ENCODE measurements at places on chromosomes 12 and 14. TPM values are rescaled to one million over a fixed set of nuclear protein-coding genes. Genes with fewer than 3 reads are reported as not detected.

DNA sequence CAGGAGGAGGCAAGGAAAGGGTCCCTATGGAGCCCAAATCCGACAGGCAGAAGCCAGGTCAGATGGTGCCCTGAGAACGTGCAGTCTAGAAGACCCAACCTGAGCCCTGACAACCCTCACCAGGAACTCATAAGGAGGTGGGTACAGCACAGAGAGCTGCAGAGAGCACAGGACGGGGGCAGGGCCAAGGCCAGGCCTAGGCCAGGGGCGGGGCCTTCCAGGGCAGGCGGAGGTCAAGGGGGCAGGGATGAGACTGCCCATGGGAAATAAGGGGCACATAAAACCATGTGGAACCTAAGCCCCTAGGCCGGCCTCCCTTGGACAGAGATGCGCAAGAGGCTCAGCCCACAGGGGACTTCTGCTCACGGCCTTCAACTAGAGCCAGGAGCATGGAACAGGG is 45.1 kb downstream of the SSH1 start:
- no peak for DNase-seq

DNA sequence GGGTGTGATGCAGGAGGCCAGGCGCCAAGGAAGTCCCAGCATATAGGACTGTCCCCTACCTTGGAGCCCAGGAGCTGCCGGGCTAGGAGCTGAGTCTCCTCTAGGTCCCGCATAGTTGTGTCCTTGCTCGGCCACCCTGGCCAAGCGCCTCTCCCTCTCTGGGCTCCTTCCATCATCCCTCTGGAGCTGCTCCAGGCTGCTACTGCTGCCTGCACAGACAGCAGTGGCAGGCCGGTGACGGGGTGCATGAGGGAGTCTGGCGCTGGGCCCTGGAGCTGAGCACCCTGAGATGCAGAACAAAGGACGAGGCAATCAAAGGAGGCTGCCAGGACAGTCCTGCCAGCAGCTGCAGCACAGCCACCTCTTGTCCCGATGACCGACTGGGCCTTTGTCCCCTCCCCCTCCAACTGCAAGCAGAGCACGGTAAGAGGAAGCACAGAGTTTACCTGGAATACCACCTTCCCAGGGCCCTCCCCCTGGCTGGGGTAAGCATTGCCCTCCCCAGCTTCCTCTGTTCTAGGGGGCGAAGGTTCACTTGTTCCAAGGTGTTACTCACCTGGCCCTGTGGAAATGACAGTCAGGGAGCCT is 10.4 kb downstream of the DTX1 start:
- no peak for DNase-seq

- no peak for DNase-seq
These were observed 7.8 kb downstream of the JAG2 start for GRCh38 chr14:105160776-105161175.

Gene POMT2
- 9.6 TPM for total RNA-seq

DNA sequence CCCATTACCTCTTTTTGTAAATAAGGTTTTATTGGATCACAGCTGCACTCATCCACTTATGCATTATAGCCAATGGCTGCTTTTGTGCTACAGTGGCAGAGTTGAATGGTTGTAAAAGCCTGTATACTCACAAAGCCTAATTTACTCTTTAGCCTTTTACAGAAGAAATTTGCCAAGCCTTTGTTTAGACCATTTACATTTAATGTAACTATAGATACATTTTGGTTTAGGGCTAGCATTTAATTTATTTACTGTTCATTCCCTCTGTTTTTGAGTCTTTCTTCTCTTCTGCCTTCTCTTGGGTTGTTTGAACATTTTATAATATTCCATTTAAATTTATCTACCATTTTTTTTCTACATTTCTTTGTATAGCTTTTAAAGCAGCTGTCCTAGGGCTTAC is 217.1 kb upstream of the AMIGO2 start:
- DNase-seq = no peak

- DNase-seq = no peak
These were observed 60.0 kb downstream of the LIN52 start for GRCh38 chr14:74144789-74145188.

Gene DGKA
- 51.9 TPM for total RNA-seq

- DNase-seq = no peak
These were observed 3.9 kb upstream of the PPP1R12A start for GRCh38 chr12:79938843-79939242.

DNA sequence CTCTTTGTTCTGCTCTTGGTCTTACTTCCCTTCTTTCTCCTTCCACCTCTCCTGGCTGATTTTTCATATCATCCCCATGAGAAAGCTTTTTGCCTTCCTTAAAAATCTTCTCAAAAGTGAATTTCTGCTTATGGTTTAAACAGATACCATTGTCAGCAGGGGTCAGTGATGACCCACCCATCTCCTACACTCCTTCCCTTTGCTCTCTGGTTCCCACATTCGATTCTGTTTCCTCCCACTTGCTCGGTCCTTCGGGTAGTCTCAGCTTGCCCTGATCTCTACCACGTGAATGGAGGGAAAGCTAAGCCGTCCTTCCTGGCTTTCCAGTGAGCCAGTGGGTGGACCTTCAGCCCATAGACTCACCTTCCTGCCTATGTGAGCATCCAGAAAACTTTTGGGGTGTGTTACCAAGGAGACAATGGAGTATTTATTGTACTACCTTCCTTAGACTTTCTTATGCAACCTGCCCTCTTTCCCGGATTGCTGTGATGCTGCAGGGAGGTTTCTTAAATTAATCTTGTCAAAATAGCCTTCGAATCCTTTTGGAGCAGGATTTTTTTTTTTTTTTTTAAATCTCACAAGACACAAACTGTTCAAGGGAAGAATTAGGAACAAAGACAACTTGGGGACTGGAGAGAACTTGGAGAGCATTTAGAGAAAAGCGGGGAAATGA is 306.3 kb downstream of the CACNA1C start:
- DNase-seq = no peak

GRCh38 chr12:52123487-52124186 is 44.1 kb downstream of the SMIM41 start:
- no peak for DNase-seq

Gene ELK3
- total RNA-seq = 13.1 TPM
